Activated gamma-delta T cell treated with Interleukin-2 at 50 U/mL for 16 hours (primary cell): ENCODE measurements at places on chromosomes 1 and 21.
A peak's percentile ranks its signal among the peaks of the same experiment; 100 is the strongest.

DNA sequence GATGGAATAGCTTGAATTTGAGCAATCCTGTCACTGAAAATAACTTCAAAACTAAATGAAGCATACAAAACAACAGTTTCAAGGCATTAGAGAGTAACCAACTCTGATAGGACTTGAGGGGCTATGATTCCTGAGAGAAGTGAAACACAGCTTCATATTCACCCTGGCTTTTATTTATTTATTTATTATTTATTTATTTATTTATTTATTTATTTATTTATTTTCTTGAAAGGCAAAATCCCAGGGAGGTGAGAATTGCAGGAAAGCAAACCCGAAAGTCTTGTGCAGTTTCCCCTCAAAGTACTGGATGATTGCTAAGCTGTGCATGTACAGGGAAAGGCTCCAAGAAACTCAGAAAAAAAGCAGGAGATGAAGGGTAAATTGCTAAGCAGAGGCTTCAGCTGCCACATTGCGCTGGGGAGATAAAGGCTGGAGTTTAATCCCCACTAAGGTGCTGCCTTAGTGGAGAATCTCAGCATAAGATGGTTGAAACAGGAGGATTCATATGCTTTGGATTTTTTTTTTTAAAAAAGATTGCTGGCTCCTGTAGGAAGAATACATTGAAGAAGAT lies 72.9 kb upstream of the COL24A1 start:
- DNase-seq = no peak

- DNase-seq = no peak
Measured at GRCh38 chr1:224438989-224439388, 4.4 kb upstream of the WDR26 start.

DNA sequence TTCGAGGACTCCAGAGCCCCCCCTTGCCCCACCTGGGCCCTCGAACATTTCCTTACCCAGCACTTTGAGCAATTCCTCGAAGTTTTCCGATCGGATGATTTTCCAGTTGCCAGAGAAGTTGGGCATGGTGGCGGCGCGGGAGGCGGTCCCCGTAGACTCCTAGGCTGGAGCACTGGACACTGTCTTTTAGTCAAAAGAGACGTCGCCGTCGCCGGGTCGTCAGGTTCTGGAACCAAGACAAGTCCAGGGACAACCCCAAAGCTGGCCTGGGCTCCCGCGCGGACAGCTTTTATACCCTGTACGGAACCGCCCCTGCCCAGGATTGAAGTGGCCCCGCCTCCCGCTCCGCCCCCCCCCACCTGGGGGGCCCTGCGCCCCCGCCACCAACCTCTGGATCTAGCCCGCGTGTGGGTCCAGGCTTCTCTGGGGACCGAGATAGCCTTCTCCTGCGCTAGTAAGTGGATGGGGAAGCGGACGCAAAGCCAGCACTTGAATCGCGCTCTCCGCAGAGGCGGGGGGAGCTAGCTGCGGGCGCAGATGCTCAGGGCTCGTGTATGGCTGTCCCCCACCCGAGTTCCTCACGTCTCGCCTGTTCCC lies at the start of gene CRABP2:
TSS of gene CRABP2 (minus strand) at position 263 of the 597 bp plus-strand sequence. CDS start at position 126, 137 bp downstream.
- DNase-seq = peak; percentile 21

GRCh38 chr1:144551107-144551542 lies 41.6 kb upstream of the PPIAL4F start:
- no peak for DNase-seq

DNA sequence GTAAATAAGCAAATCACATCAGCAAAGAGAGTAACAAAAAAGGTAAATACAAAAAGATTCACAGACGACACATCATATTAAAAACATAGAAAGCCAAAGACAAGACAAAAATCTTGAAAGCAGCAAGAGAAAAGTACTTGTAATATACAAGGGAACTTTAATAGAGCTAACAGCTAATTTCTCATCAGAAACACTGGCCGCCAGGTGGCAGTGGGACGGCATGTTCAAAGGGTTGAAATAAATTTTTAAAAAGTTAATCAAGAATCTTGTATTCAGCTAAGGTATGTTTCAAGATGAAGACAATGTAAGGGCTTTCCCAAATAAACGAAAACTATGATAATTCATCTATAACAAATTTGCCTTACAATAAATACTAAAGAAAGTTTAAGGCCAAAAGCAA lies 358.1 kb downstream of the LRRIQ3 start:
- no peak for DNase-seq

DNA sequence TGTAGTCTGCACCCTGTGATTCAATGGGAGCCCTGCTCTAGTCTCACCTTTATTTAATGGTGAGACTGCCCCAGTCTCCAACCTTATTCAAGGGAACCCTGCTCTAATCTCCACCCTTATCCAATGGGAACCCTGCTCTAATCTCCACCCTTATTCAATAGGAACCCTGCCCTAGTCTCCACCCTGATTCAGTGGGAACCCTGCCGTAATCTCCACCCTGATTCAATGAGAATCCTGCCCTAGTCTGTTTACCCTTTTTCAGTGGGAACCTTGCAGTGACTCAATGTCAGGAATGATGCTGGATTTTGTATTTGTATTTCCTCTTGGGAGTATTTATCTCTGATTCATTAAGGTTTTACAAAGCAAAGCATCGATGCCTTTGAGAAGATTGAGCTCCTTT lies 39.5 kb downstream of the TRPM2 start:
- DNase-seq = no peak

DNA sequence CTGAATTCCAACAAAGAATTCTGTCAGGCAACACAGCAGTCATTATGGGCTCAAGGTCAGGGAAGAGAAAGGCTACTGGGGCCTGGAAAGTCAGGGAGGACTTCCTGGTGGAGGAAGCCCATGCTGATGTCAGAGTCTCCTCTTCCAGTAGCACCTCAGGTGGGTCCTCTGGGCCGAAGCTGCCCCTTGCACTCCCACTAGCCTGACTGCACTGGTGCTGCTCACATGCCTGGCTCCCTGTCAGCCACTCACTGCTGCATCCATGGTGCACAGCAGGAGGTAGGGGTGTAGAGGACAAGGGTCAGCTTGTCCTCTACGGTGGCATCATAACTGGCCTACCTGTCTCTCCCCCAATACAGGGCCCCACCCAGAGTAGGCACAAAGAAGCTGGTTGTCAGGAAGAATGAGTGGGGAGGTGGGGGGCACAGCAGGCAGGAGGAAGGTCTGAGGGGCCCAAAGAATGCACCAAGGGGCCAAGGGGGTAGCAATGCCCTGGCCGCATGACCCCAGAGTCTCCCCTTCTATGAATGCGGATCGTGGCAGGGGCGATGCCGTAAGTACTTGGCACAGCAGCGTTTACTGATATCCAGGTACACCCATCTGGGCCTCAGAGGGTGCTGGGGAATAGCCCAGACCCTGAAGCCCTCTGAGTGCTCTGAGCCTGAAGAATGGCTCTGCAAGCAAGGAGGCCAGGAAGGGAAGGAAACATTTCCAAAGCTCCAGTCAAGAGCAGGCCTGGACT lies 80.3 kb downstream of the GLIS1 start:
- no peak for DNase-seq

DNA sequence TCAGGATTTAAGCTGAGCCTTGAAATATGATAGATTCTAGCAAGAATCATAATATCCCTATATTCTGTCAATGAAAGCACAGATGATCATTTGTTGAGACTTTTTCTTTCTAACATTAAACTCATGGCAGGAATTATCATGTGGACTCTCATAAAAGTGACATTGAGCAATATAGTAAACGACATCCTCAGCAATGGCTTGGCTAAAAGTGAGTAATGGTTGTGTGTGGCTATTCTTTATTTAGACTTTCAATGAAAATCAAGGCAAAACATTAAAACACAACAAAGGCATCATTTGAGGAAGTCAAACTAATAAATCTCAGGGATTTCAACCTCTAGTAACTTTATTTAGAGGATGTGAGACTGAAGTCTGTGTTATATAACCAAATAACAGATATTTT lies 257.8 kb upstream of the ADGRL4 start:
- DNase-seq = no peak

DNA sequence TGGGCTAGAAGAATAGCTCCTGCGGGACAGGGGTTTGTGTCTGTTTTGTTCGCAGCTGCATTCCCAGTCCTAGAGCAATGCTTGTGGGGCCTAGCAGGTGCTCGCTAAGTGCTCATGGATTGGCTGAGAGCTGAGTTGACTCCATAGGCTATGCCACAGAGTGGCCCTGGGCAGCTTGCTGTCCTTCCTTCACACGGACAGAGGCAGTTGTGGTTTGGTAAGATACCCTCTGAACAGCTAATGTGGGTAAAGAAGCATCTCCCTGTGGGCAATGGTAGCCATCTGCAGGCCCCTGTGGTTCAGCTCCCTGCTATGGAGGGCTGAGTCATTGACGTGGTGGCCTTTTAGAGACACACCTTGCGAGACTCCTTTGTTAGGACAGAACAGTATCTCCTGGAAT lies 23.5 kb upstream of the LBR start:
- no peak for DNase-seq

DNA sequence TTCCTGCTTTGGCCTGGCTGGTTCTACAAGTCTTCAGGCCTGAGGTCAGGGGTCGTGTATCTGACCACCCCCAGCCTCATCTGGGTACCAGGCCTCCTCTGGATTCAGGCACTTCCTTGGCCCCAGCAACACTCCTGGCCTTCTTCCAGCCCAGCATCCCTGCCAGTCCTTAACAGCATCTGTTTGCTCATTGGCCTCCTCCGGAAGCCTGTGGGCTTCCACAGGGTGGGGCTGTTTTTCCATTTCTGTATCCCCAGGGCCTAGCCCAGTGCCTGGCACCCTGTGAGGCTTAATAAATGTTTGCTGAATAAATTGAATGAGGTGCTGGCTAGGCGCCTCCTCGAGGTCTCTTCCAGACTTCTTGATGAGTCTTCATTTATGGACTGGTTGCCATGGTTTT lies 21.5 kb upstream of the GPR37L1 start:
- no peak for DNase-seq

- no peak for DNase-seq
Measured at GRCh38 chr1:64171797-64172281, 31.6 kb upstream of the UBE2U start.

DNA sequence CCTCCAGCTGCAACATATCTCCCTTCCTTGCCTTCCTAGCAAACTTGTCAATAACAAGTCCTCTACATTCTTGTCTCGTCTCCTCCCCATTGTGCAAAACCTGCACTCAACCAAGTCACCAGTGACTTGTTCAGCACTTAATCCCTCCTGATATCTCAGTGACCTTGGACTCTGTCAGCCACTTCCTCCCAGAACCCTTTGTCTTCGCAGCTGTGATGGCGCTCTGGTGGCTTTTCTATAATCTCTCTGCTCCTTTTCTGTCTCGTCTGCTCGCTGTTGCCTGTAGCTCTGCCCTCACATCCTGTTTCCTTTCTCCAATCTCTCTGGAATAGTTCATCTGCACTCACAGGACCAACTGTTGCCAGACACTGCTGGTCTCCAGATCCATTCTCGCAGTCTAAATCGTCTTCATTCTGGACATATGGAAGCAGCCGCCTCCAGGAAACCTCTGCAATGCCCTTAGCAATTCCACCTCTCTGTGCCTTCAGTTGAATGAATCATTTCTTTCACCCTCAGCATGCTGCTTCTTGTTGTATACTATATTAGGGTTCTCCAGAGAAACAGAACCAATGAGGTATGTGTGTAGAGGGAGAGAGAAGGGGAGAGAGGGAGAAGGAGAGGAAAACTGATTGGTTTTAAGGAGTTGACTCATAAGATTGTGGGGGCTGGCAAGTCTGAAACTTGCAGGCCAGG lies 17.4 kb upstream of the IFNAR2 start:
- DNase-seq = peak; percentile 24

GRCh38 chr21:25396135-25396711 lies 211.1 kb downstream of the MRPL39 start:
- DNase-seq = no peak

DNA sequence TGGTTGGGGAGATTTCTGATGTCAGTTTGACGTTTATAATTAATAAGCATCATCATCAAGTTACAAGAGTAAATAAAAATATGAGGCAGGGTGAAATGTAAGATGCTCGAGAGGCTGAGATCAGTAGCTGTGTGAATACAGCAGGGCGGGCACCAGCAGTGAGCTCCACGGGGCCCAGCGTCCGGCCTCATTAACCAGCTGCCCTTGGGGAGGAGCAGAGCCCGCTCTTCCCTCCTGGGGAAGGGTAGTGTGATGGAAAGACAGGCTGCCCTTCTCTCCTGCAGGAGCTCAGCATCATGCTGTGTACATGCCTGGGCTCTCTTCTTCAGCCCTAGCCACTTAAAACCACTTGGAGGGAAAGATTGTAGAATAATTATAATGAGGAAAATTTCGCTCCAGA lies 23.4 kb downstream of the PDE9A start:
- DNase-seq = no peak

DNA sequence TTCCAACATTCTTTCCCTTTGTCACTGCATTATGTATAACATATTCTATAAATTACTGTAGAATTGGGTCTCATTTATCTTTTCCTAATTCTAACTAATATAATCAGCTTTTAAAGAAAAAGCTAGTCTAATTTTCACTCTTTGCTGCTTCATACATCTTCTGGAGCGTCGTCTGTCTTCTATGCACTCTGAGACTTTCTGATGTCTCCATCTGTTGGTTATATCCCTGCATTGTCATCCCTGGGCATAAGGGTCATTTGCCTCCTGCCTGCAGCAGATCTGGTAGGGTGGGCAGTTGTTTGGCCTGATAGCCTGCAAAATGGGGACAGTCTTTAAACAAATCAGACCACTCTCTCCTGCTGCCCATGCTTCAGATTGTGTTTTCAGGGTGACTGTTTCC lies 40.8 kb upstream of the DYNLT5 start:
- DNase-seq = no peak

- no peak for DNase-seq
Measured at GRCh38 chr1:171243878-171244277, 4.4 kb upstream of the FMO1 start.

DNA sequence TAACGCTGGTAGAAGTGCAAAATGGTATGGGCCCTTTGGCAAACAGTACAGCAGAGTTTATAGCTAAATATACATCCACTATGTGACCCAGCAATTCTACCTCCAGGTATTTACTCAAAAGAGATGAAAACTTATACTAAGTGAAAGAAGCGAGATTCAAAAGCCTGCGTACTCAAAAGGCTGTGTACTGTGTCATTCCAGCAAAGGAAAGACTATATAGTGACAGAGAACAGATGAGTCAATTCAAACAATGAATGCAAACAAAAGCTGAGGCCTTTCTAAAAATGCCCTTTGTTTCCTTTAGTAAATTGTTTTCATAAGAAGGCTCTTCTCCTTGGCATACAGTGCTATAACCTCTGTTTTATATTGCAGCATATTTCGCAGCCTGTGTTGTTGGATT lies 268.8 kb upstream of the CSF3R start:
- DNase-seq = no peak

DNA sequence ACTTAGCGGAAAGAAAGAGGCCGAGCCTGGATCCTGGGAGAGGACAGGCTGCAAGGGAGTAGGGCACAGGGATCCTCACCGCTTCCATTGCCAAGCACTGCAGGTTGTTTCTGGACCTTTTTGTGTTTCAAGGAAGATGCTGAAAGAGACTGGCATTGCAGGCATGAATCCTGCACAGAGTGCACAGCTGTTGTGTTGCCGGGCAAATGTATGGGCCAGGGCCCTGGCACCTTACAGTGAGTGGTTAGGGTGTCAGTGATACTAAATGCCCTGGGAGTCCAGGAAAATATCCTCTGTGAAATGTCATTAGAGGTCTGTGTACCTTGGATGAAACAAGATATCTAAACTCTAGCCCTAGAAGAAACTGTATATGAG lies 145.5 kb upstream of the FGGY start:
- DNase-seq = no peak

- DNase-seq = no peak
Measured at GRCh38 chr21:39837861-39838359, 29.3 kb upstream of the PCP4 start.

GRCh38 chr1:227899141-227899819 lies 48.5 kb downstream of the WNT9A start:
- DNase-seq = peak; percentile 2
